ENCODE measurements at places on chromosomes 1 and 21.

- DNase-seq, result no peak
Observed at GRCh38 chr21:31882711-31883110, 9.9 kb downstream of the HUNK start.

DNA sequence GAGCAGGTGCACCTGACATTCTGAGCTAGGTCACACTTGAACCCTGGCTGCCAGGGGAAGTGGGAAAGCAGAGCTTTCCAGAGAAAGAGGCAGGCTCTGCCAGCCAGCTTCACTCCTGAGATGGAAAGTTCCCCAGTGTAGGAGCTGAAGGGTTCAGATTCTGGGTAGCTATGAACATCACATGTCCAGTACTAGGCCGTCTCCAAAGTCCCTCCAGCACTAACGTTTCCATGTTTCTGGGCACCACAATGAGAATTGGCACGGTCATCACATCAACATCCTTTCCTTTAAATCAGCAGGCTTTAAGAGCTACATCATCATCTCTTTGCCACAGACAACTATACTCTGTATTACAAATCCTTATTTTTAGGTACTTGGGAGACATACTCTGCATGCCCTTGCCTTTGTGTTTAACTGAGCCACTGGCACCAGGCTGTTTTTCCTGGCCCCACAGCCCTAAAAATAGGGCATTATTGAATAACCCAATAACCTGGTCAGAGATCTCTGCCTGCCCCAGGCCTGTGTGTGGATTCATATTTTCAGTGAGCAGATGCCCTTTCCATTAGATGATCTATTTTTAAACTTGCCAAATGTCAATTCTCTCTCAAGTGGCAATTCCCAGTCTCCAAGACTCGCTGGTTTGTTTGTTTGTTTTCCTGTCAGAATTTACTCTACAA, 35.4 kb upstream of the USP24 start:
- DNase-seq, result no peak

DNA sequence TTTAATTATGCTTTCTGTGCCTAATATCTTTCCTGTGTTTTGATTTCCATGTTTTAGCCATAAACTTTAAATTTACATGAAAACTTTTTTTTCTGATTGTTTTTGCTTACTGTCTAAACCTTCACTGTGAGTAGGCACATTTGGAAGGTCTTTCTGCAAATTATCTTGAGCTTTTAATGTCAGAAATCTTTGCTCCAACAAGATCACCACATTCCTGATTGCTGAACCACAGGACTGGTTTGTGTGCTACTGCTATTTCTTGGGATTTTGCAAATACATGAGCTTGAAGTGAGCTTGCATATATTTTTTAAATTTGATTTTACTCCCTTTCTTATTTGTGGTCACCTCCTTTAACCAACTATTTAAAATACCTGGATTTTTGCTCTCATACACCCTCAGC, 61.3 kb downstream of the PTBP2 start:
- no peak for DNase-seq

- no peak for DNase-seq
Observed at GRCh38 chr1:228781161-228781808, 46.0 kb downstream of the RHOU start.

- DNase-seq, result no peak
Observed at GRCh38 chr1:92951141-92951582, 10.1 kb downstream of the DIPK1A start.

GRCh38 chr1:58430421-58431275, 115.9 kb downstream of the OMA1 start:
- peak; percentile 4 for DNase-seq

GRCh38 chr1:198605406-198605805, 33.4 kb upstream of the PTPRC start:
- no peak for DNase-seq

DNA sequence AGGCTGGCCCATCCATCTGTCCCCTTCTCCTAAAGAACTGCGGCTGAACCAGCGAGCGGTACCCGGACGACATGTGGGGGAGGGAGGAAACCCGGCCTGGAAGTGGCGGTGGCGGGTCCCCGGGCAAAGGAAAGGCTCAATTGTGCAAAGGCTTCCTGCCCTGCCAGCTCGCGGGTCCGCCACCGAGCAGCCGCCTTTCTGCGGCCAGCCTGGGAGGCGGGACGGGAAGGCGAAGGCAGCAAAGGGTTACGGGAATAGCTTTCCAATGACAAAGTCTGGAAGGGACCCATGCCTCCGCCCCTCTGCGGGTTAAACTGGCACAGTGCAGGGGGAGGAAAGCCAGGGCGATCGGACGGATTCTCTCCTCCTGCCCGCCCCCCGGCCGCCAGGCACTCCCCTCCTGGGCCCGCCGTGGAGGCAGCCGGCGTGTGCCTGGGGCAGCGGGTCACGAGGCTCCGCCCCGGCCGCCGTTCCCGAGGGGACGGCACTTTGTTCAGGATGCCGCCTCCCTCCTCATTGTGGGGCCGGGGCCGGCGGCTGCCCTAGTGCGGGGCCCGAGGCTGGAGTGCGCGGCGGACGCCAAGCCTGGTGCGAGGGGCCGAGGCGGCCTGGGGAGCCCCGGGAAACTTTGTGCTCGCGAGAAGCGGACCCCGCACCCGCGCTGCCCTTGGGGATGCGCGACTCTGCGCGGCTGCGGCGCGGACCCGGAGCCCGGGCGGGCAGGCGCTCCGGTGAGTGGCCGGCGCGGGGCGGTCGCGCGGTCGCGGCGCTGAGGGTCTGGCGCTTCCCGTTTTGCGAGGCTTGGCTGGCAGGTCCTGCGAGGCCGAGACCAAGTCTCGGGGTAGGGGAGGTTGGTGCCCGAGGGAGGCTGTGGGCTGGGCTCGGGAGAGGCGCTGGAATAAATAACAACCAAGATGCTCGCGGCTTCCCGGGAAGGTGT, at the start of gene NAV1:
Gene NAV1, plus strand, starts transcription at position 516 of the 940 bp plus-strand sequence. CDS start 83,758 bp downstream, outside the sequence.
- no peak for DNase-seq

DNA sequence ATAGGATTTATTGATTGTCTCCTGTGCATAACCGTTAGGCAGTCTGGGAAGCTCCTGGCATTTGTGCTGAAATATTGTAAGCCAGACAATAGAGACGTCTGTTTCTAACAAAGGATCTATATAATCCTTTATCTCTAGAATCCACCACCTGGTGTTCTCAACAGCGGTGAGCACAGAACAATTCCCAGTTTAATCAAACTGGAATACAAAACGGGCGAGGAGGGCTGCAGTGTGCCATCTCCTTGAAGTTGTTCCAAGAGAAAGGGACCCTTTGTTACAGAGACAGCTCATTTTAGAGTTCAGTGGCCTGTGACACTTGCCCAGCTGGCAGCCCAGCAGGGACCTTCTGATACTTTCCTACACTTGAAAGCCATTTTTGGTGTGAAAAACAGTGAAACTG, 162.8 kb upstream of the IVNS1ABP start:
- peak; percentile 65 for DNase-seq

GRCh38 chr1:55047611-55048010, 8.3 kb downstream of the PCSK9 start:
- no peak for DNase-seq

- peak; percentile 61 for DNase-seq
Observed at GRCh38 chr1:115052454-115053083, 22.9 kb downstream of the TSHB start.

DNA sequence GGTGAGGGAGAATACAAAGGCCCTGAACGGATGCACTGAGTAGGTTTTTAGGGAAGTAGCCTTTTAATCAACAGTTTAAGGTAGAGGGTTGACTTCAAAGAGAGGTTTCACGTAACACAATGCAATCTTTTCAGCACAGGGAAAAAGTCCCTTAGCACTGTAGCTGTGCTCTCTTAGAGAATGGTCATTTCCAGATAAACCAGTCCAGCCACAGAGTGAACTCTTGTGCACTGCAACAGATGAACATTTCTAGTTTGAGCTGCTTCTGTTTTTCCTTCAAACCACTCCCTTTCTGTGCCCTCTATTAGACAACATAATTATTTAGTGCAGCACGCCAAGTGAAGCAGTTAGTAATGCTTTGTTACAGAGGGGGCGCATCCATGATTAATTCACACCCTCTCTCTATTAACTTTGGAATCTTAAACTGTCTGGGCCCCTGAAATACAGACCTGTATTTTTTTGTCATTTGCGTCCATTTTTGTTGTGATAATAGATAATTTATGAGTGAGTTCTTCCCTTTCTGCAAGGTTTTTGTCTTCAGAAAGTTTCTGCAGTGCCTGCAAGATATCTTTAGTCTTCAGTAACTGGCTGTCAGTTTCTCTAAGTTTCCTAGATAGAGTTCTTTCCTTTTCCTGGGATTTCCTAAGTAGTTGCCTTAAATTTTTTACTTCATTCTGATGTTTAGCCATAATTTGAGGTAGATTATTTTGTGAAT, 22.9 kb downstream of the LCA5L start:
- DNase-seq, result no peak

DNA sequence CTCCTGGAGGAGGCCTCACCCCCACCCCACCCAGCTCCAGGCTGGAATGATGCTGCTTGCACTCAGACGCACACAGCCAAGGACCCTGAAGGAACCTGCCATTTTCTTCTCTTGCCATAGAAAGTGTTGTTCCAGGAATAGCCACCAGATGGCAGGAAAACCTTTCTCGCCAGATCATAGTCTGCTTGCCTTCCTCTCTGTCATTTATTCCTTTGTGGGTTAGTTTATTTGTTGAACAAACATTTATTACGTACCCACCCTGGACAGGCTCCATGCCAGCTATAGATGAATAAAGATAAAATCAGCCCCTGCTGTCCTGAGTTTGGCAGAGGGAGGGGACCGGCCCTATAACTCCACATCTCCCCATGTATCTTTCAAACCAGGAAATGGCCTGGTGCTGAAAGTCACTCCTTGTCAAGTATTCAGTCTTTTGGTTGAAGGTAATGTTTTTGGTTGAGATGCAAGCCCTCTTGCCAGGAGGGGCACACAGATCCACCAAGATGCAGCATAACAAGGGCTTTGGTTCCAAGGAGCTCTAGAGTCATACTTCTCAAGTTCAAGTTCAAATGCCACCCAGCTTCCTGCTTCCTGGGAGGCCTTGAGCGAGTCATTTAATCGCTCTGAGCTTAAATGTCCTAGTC, 7.0 kb upstream of the KCNC4 start:
- DNase-seq, result peak; percentile 69

- DNase-seq, result peak; percentile 85
Observed at GRCh38 chr21:15065392-15066122, 757 bp upstream of the NRIP1 start.

DNA sequence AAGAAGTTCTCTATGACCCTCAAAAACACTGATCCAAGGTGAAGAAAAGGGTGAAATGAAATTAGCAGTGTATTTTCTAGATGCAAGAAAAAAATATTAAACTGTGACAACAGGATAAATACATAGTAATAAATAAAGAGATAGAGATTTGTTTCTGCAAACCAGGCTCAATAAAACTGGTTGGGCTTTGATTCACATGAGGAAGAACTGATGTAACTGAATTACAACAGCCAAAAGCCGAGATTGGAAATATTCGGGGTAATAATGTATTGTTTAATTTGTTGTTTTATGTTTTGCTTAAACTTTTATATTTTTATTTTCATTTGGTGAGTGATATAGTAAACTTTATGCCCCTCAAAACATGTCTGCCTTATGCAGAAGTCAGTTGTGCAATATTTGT, 285.0 kb downstream of the BRINP3 start:
- no peak for DNase-seq

DNA sequence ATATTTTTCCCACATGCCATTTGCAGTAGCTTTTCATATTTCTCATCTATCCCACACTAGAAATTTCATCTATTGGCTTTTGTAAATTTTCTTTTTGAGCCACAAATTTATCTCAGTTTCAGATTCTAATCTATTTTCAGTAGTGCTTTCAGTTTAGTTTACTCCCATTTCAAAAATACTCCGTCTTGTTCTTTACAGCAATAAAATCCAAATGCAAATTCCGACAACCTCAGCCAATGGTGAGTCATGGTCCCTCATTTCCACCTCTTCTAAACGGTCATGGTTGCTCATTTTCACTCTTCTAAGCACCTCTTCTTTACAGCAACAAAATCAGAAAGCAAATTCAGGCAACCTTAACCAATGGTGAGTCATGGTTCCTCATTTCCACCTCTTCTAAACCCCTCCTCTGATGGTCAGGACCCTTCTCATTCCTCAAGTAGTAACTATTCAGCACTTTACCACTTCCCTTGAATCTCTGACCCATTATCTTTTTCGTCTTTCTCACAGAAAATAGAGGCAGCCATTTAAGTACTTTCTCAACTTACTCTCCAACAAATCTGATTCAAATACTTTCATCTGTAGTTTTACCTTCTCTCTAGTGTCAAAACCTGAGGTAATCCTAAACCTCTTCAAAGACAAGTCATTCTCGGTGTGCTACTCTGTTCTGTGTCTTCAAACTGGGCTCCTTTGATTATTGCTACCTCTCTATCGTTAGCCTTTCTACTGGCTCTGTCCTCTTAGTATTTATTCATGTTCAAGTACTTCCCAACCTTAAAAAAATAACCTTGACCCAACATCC, 34.4 kb downstream of the C21orf91 start:
- DNase-seq, result no peak

DNA sequence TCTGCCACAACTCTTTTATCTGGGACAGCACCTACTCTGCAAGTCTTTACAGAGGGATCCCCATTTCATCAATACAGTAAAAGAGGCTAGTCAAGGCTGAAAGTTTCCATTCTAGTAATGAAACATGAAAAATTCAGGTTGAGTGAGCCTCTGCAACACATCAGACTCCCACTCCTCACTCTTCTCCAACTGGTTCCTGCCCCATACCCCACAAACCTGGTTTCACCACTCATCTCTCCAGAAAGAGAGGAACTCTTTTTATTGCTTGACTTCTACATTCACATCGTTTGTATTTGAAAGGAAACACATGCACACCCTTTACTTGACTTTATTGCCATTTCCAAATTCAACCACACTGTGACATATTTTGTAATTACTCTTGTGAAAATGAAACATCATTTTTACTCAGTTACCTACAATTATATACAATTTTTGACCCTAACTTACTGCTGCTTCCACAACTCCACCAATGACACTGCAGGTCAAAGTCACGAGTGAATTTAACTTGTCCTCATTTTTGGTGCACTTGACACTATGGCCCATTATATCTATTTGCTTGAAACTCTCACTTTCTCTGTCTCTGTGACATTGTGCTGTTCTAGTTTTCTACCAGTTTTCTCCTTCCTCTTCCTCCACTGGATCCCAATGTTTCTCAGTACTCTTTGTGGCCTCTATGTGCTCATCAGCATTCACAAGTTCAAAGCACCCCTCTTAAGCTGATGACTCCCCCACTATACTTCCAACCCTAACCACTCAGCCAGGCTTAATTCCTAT, 8.0 kb downstream of the STX6 start:
- no peak for DNase-seq

- no peak for DNase-seq
Observed at GRCh38 chr1:241332987-241333386, 24.0 kb downstream of the RGS7 start.

All from pons (tissue), 1 donor.